Prostate gland (tissue), 2 donors: ENCODE measurements at places on chromosomes 3 and 15.

- H3K36me3 ChIP-seq: no peaks in the 10 kb centered on the region
- H3K27me3 ChIP-seq: no peaks in the 10 kb centered on the region
- DNase-seq: no peak
- no peak overlapping the region for H3K4me3 ChIP-seq
Observed at GRCh38 chr3:108461661-108462111, 48.7 kb downstream of the MYH15 start.

- no peak overlapping the region for H3K27ac ChIP-seq
- H3K4me3 ChIP-seq: no peak overlapping the region
- no peaks in the 10 kb centered on the region for H3K36me3 ChIP-seq
- H3K27me3 ChIP-seq: no peaks in the 10 kb centered on the region
- DNase-seq: no peak
Observed at GRCh38 chr3:45819543-45819942, 22.4 kb downstream of the LZTFL1 start.

DNA sequence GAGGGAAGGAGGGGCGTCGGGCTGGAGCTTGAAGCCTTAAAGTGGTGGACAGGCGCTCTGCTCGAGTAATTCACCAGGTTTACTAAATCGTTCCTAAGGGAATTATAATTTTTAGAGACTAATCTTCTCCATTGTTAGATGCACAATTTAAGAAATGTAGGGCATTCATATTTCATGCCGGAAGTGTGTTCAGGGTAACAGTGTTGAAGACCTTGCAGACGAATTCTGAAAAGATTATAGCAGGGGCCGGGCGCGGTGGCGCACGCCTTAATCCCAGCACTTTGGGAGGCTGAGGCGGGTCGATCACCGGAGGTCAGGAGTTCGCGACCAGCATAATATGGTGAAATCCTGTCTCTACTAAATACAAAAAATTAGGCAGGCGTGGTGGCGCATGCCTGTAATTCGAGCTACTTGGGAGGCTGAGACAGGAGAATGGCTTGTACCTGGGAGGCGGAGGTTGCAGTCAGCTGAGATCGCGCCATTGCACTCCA is 365 bp upstream of the GTF2A2 start:
- peaks cover 5% of the 10 kb centered on the region for H3K4me1 ChIP-seq
- no peaks in the 10 kb centered on the region for H3K27me3 ChIP-seq
- no peaks in the 10 kb centered on the region for H3K36me3 ChIP-seq
- DNase-seq: no peak
- H3K4me3 ChIP-seq: peak overlapping the region; percentile 81

GRCh38 chr3:127889461-127889863 is 25.6 kb upstream of the KBTBD12 start:
- H3K27me3 ChIP-seq: no peaks in the 10 kb centered on the region
- no peak overlapping the region for H3K4me3 ChIP-seq
- H3K4me1 ChIP-seq: no peaks in the 10 kb centered on the region
- no peak overlapping the region for H3K27ac ChIP-seq

- DNase-seq: no peak
- no peaks in the 10 kb centered on the region for H3K4me1 ChIP-seq
- H3K4me3 ChIP-seq: no peak overlapping the region
Observed at GRCh38 chr3:159620281-159620680, 368.4 kb upstream of the IL12A start.

DNA sequence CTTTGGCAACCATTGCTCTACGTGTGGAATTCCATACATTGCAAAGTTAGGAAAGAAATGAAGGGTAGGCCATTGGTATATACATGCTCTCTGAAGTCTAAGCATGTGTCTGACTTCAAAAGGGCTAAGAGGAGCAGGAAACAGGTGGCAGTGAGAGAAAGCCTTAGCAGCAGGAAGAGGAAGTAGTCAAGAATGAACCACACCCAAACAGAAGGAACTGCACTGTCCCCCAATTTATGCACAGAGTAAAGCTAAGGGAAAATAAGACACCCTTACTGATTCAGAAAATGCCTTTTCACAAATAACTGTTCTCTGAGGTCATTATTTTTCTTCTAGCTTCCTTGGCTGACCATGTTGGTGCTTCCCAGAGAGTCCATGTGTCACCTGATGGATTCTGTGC is 575.4 kb downstream of the NTRK3 start:
- no peak for DNase-seq
- no peaks in the 10 kb centered on the region for H3K4me1 ChIP-seq
- H3K27me3 ChIP-seq: no peaks in the 10 kb centered on the region
- no peak overlapping the region for H3K4me3 ChIP-seq
- H3K27ac ChIP-seq: no peak overlapping the region

- no peak overlapping the region for H3K4me3 ChIP-seq
- H3K4me1 ChIP-seq: peaks cover 2% of the 10 kb centered on the region
- H3K36me3 ChIP-seq: no peaks in the 10 kb centered on the region
- H3K27ac ChIP-seq: no peak overlapping the region
- H3K27me3 ChIP-seq: no peaks in the 10 kb centered on the region
- no peak for DNase-seq
Observed at GRCh38 chr15:77513226-77513625, 92.5 kb downstream of the HMG20A start.

GRCh38 chr3:187875863-187876262 is 130.6 kb upstream of the BCL6 start:
- no peaks in the 10 kb centered on the region for H3K27me3 ChIP-seq
- no peaks in the 10 kb centered on the region for H3K36me3 ChIP-seq
- DNase-seq: no peak
- no peaks in the 10 kb centered on the region for H3K4me1 ChIP-seq

DNA sequence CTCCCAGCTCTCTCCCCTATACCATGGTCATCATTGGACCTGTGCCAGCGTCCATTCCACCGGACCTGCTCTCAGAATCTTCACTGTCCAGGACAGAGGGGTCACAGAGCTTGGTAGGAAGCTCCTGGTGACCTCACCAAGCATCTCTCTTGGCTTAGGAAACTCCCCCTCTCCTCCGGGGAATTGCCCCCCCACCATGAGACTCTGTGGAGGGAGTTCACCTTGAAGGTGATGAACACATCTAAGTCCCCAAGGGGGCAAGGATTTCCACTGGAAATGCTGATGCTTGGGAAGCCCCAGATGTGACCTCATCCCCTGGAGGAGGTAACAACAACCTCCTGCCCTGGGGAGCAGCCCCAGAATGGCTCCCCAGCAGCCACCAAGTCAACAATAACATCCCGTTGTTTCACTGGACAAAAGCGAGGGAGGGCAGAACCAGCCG is 3.2 kb downstream of the SEMA7A start:
- DNase-seq: no peak
- no peaks in the 10 kb centered on the region for H3K36me3 ChIP-seq
- peaks cover 4% of the 10 kb centered on the region for H3K27me3 ChIP-seq
- peaks cover 7% of the 10 kb centered on the region for H3K4me1 ChIP-seq
- H3K4me3 ChIP-seq: no peak overlapping the region
- no peak overlapping the region for H3K27ac ChIP-seq

- peaks cover 34% of the 10 kb centered on the region for H3K4me1 ChIP-seq
- no peaks in the 10 kb centered on the region for H3K27me3 ChIP-seq
- peaks cover 8% of the 10 kb centered on the region for H3K36me3 ChIP-seq
- peak overlapping the region; percentile 93 for H3K27ac ChIP-seq
- peak overlapping the region; percentile 0 for H3K4me3 ChIP-seq
Observed at GRCh38 chr3:39141171-39141995, 12.0 kb downstream of the CSRNP1 start.

DNA sequence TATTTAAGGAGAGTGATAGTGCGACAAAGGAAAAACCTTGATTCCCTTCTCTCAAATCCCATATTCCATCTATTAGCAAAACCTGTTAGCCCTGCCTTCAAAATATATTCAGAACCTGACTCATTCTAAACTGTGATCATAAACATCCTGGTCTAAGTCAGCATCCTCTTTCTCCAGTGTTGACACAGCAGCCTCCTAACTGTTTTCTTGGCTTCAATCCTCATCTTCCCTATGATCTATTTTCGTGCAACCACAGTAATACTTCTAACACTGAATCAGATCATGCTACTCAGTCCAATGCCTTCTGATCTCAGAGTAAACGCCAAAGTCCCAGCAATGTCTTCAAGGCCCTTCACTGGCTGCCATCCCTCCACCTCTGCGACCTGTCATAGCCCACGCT is 785.1 kb downstream of the EDEM1 start:
- no peak overlapping the region for H3K4me3 ChIP-seq
- no peaks in the 10 kb centered on the region for H3K36me3 ChIP-seq
- H3K27me3 ChIP-seq: no peaks in the 10 kb centered on the region
- H3K4me1 ChIP-seq: no peaks in the 10 kb centered on the region

DNA sequence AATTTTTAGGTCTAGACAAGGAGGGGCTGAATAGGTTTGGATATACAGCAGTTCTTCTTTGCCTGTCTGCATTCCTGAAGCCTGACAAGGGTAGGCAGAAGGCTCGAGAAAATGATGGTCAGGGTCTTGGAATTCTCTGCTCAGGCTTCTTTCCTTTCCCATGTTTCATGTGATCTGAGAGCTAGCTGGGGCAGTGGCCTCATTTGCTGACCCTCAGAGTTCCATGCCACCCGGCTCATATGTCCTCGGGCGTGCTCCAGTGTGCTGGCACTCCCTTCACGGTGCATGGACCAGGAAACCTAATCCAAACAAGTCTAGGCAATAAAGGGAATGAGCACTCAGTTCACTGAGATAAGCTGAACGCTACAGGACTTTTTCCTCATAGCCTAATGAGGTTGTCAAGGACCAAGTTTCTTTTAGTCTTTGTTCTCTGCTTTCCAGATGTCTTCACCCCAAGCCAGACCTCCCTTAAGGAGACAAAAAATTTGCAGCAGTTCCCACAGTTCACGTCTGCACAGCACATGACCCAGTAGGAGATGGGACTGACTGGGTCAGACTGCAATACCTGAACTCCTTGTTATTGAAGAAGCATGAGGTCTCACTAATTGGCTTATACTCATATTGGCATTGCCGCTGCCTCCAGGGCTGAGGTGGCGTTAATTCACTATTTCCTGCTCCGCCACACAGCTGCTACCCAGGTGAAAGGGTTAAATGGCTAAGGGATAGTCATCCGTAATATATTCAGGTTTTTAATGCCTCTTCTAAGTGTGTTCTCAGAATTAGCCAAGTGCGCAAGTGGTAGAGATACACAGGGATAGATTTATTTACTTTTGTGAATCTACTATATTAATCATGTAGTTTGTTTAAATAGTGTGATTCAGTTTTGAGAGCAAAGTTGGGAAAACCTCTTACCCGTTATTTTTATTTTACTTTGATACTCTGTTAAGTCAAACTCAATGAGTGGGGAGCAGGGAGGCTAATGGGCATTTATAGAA is 15.3 kb upstream of the RTP4 start:
- H3K36me3 ChIP-seq: no peaks in the 10 kb centered on the region
- no peaks in the 10 kb centered on the region for H3K4me1 ChIP-seq
- no peak for DNase-seq

DNA sequence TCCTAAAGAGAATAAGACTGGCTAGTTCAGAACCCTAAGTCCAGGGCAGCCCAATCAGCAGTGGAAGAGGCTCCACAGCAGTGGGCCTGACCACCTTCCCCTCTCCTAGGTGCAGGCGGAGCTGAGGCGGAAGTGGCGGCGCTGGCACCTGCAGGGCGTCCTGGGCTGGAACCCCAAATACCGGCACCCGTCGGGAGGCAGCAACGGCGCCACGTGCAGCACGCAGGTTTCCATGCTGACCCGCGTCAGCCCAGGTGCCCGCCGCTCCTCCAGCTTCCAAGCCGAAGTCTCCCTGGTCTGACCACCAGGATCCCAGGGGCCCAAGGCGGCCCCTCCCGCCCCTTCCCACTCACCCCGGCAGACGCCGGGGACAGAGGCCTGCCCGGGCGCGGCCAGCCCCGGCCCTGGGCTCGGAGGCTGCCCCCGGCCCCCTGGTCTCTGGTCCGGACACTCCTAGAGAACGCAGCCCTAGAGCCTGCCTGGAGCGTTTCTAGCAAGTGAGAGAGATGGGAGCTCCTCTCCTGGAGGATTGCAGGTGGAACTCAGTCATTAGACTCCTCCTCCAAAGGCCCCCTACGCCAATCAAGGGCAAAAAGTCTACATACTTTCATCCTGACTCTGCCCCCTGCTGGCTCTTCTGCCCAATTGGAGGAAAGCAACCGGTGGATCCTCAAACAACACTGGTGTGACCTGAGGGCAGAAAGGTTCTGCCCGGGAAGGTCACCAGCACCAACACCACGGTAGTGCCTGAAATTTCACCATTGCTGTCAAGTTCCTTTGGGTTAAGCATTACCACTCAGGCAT is 33.7 kb downstream of the VIPR1 start:
- no peaks in the 10 kb centered on the region for H3K36me3 ChIP-seq
- DNase-seq: peak; percentile 38
- H3K27me3 ChIP-seq: no peaks in the 10 kb centered on the region

DNA sequence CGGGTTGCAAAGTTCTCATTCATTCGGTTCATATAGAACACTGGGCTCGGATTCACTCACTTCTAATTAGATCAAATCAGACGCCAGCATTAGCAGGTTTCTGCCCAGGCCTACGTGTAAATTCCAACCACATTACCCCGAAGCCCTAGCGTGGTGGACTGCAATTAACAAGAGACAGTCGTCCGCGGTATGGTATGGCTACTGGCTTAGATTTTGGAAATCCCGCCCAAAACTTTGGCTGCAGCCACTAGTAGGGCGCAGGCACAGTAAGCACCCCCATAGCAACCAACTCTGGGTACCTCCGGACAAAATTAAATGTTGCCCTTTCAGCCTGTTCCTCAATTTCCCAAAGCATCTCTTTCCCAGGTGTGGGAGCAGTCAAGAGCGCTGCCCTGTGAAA is 771 bp downstream of the RARRES1 start:
- H3K27me3 ChIP-seq: no peaks in the 10 kb centered on the region
- H3K27ac ChIP-seq: peak overlapping the region; percentile 85
- H3K4me3 ChIP-seq: peak overlapping the region; percentile 78
- H3K4me1 ChIP-seq: peaks cover 7% of the 10 kb centered on the region
- H3K36me3 ChIP-seq: no peaks in the 10 kb centered on the region

- DNase-seq: no peak
- no peak overlapping the region for H3K4me3 ChIP-seq
- no peak overlapping the region for H3K27ac ChIP-seq
- no peaks in the 10 kb centered on the region for H3K36me3 ChIP-seq
- H3K27me3 ChIP-seq: no peaks in the 10 kb centered on the region
Observed at GRCh38 chr15:23645371-23646164, 2.1 kb downstream of the MAGEL2 start.

- no peak overlapping the region for H3K27ac ChIP-seq
- H3K27me3 ChIP-seq: no peaks in the 10 kb centered on the region
- peak; percentile 40 for DNase-seq
- no peak overlapping the region for H3K4me3 ChIP-seq
- peaks cover 3% of the 10 kb centered on the region for H3K36me3 ChIP-seq
Observed at GRCh38 chr15:22904736-22905135, 66.3 kb downstream of the NIPA2 start.

- no peaks in the 10 kb centered on the region for H3K36me3 ChIP-seq
- H3K4me3 ChIP-seq: no peak overlapping the region
- no peak for DNase-seq
- H3K27me3 ChIP-seq: no peaks in the 10 kb centered on the region
- H3K4me1 ChIP-seq: no peaks in the 10 kb centered on the region
- H3K27ac ChIP-seq: no peak overlapping the region
Observed at GRCh38 chr3:162678941-162679340, 1182.3 kb downstream of the OTOL1 start.
